ENCODE measurements at places on chromosomes 6 and 20. TPM values are rescaled to one million over a fixed set of nuclear protein-coding genes. Genes with fewer than 3 reads are reported as not detected.
A peak's percentile ranks its signal among the peaks of the same experiment; 100 is the strongest.

DNA sequence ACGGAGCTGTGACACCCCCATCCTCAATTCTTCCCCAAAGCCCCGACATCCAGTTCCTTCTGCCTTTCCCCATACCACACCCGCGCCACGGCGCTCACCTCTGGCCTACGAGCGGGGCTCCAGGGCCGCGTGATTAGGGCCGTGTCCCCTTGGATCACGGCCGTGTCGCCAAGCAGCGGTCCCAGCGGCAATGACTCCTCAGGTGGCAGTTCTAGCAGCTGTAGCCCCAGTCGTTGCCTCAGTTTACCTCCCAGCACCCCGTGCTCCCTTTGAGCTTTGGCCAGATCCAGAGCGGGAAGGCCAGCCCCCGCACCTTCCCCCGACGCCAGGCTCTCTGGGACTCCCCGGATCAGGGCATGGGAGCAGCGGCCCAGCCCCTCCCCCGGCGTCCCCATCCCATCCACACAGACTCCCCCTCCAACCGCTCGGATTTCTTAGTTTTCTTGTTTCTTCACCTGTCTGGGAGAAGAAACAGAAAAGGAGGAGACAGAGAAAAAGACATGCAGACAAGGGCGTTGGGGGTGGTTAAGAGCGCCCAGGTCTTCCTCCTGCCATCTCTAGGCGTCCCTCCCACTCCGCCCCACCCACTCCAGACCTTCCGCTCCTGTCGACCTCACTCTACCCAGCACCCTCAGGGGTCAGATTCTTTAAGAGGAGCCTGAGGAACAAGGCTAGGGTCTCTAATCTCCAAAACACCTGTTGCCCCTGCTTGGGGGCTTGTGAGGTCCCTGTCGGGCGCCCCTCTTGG is at the start of gene DDAH2:
Gene DDAH2 (minus strand): TSS at position 533 of the 748 bp plus-strand sequence. CDS start 138 bp downstream, at position 395.
- no peak for DNase-seq

GRCh38 chr20:47175493-47175892 is 181.0 kb downstream of the ZMYND8 start:
- peak; percentile 22 for DNase-seq

NOL7 gene
- total RNA-seq: 61.4 TPM

DNA sequence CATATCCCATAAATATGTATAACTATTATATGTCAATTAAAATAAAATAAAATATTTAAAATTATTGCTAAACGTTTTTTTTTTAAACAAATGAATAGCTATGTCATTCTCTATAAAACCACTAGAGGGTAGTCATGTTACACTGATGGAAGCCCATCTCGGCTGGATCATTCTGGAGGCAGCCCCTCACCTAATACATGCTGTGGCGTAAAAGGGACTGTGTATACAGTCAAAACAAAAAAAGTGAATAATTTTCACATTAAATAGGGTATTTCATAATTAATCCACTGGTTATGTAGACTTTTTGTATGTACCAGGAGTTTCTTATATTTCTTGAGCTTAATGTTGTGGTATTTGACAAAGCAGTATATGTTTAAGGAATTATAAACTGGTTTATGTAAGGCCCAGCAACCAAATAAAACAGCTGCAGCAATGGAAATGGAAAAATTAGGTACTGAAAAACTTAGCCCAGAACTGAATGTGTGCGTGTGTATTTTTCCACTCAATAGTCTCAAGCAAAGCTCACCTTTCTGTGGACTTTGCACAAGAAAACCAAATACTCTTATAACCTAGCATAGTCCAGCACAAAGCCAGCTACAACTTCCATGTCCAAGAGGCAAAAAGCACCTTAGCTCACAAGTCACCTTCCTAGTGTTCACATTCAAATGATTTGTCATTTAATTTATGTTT is 81.7 kb downstream of the COL9A1 start:
- peak; percentile 72 for DNase-seq

DHX35 gene
- total RNA-seq: 22.0 TPM

GRCh38 chr6:16446273-16446672 is 207.9 kb downstream of the GMPR start:
- DNase-seq: no peak

DNA sequence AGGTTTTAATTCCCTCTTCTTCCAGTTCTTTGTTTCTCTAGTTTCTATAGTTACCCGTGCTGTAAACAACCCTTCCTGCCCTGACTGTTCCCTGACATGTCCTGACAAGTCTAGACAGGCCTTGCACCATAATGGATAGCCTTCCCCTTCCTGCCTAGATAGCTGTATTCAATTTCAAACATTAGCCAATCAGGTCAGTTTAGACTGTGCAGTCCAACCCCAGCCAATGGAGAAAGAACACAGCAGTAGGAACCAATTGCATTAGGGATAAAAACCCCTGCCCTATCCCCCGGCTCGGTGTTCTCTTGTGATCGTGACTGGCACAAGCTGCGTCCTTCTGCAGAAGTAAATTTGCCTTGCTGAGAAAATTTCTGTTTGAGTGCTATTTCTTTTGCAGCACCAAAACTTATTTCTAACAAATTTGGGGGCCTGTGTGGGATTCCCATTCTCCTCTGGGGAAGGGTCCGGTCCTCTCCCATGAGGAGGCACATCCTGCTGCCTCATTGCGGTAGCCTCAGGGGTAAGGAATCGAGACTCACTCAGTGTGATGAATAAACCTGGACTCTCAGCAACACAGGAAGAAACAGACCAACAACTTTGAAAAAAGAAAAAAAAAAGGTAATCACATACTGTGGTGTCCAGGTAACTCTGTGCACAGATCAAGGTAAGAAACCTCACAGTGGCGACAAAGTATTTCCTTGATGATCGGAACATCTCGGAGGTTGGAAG is 248.7 kb upstream of the ECI2 start:
- DNase-seq: peak; percentile 62

Data from neural progenitor cell (in vitro differentiated cells).